ENCODE measurements at places on chromosomes 1 and 21. TPM values are rescaled to one million over a fixed set of nuclear protein-coding genes. Genes with fewer than 3 reads are reported as not detected.

Gene CD1E
- not detected for total RNA-seq

Gene CLCN6
- 17.7 TPM for total RNA-seq

Gene COL6A2
- total RNA-seq, result 373 TPM

Gene GPR25
- not detected for total RNA-seq

Gene NKAIN1
- total RNA-seq, result 2.7 TPM

Gene NEK2
- 4.3 TPM for total RNA-seq

Gene MAN1C1
- 4.3 TPM for total RNA-seq

Gene CXADR
- total RNA-seq, result 40.5 TPM

Gene HES4
- 184 TPM for total RNA-seq

Measured in kidney epithelial cell (primary cell).